CD4-positive, alpha-beta T cell treated with Interleukin-17A for 4 hours (primary cell): ENCODE measurements at places on chromosomes 12 and 14.

DNA sequence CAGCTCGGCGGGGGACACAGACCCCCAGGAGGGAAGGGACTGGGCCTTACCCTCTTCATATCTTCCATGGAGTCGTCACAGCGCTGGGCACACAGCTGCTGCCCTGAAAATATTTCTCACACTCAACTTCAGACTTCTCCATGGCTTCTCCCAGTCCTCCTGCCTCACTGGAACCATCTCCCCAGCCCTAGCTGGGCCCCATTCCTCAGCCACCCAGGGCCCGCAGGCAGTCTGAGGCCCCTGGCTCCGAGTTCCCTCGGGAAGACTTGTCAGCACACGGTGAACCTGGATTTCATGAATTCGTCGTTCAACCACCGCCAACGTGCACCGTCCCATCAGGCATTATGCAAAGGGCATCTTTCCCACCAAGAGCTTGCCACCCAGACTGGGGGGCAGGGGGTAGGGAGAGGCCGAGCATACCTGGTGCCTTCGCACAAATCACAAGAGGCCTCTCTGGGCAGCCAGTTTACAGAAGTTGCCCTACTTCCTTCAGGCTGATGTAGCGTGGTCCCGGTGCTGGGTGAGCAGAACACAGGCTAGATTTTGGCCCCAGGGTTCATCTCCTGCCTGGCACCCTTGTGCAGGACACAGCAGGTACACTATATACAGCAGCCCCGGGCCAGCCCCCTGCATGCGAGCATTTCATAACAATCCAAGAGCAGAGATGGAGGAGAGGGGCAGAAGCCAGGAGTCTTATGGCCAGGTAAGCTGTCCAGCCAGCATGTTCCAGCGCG lies 44.2 kb downstream of the LTBP2 start:
- no peak for DNase-seq

- no peak for DNase-seq
Measured at GRCh38 chr12:57737467-57738460, 778 bp downstream of the AGAP2 start.

DNA sequence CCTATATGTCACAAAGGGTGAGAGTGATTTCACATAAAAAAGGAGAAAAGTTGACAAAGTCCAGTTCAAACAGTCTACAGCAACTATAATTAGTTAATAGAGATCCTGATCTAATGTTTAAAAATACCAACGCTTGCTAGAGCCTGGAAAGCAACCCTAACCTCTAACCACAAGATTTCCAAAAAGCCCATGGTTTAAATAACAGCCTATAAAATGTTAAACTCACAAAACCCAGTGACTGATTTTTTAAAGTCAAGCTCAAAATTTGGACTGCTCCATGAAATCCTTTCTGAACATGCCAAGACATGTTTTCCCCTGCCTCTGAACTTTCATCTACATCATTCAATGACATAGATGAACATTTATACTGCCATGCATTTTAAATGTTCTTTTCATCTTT lies 81.6 kb downstream of the PLEKHG7 start:
- no peak for DNase-seq

DNA sequence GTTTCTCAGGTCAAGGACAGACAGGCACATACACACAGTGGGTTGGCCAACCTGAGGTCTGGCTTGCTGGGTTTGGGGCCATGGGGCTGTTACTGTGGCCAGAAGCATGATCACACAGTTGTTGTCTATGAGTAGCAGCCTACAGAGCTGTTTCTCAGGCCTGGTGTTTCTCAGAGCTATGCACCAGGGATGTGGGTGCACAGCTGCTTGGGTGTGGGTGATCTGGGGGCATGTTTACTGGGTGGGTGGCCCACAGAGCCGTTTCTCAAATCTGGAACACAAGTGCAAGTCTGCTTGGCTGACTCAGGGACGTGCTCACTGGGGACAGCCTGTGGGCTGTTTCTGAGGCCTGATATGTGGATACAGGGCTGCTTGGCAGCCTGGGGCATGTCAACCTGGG lies 23.1 kb upstream of the PALS1 start:
- DNase-seq, result no peak

- DNase-seq, result peak; percentile 46
Measured at GRCh38 chr12:122527478-122527944, 462 bp downstream of the KNTC1 start.

DNA sequence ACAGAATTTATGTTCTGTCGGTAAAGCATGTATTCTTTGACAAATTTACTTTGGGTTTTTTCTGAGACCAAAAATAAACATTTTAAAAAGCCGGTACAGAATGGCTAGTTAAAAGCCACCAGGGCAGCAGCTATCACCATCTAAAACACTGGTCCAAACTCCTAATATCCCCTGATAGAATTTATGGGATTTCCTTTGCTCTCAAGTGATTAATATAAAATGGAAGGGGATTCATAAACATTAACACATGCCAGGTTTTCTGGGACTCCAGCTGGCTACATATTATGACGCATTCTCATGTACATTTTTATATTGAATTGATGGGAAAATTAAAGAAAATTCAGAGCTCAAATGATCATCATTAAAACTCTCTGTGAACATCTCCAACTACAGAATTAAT lies 640.8 kb downstream of the C12orf50 start:
- no peak for DNase-seq

GRCh38 chr12:39613525-39613924 lies 6.1 kb downstream of the ABCD2 start:
- no peak for DNase-seq

GRCh38 chr14:63652406-63652805 lies 10.7 kb upstream of the WDR89 start:
- no peak for DNase-seq

DNA sequence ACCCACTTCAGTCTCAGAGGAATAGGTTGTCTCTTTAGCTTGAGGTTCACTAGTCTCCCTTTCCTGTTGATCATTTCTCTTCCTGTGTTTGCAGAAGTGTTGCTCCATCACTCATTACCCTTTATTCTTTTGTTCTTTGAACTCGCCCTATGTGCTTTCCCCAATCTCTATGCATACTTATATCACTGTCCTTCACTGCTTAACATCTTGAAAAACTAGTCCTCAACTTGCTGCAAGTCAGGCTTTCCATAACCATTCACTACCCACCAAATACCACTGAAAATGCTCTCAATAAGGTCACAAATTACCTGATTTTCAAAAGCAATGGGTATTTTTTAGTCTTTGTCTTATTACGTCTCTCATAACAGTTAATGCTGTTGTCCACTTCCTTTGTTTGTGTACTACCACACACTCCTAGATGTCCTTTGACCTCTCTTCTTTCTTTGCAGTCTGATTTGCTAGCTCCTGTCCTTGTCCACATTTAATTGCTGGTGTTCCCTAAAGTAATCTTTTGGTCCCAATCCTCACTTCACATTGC lies 80.8 kb downstream of the RIC8B start:
- no peak for DNase-seq

GRCh38 chr14:104111301-104112112 lies 26.0 kb downstream of the ASPG start:
- DNase-seq, result no peak

- no peak for DNase-seq
Measured at GRCh38 chr12:96260231-96260630, 66.1 kb downstream of the ELK3 start.

DNA sequence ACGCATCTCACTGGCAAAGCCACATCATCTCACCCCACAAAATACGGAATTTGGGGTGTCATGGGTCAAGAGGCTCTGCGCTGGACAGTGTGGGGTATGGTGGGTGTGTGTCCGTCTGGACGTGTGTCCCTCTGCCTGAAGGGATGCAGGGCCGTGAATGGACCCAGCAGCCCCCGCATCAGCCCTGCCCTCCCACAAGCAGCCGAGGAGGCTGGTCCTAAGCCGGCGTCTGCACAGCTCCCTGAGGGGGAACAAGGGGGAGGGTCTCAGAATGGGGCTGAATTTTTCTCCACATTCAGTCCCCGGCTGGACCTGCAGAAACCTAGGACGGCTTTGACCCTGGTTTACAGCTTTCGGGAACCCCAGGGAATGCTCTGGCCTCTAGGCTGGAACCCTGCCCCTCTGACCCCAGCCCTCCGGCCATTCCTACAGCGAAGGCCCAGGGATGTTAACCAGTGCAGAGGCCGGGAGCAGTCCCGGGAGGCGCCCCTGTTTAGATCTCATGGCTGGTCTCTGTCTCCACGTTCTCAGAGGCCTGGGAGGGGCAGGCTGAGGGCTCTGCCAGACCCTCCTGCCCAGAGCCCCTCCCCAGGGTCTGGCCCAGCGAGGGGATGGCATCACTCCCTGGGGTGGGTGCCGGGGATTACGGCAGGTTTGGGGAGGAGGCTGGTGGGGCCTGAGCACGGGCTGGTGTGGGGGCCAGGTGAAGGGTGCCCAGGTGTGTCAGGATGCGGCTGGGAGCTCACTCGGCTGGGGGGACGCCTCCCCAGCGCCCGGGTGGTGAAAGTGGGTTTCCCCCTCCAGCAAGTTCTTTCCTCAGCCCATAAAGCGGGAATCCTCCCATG lies 156.5 kb upstream of the C14orf180 start:
- DNase-seq, result no peak

GRCh38 chr14:96320605-96321004 lies 42.5 kb downstream of the ATG2B start:
- no peak for DNase-seq

GRCh38 chr12:58148405-58148804 lies 207.0 kb downstream of the ATP23 start:
- no peak for DNase-seq

GRCh38 chr14:84217066-84217465 lies 1312.9 kb upstream of the FLRT2 start:
- no peak for DNase-seq

DNA sequence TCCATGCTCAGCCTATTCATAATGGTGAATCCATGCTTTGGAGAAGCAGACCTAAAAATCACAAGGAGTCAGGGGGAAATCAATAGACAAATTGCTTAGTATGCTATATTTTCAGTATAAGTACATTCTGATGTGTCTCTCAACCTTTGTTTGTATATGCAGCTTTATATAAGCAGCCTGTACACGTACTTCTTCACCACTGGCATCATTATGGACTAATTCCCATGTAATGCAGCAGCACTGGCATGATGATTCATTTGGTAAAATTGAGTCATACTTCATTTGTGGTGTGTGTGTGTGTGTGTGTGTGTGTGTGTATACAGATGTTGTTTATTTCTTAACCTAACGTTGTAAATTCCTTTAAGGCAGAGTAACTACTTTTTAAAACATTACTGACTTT lies 10.9 kb downstream of the DCP1B start:
- peak; percentile 8 for DNase-seq

DNA sequence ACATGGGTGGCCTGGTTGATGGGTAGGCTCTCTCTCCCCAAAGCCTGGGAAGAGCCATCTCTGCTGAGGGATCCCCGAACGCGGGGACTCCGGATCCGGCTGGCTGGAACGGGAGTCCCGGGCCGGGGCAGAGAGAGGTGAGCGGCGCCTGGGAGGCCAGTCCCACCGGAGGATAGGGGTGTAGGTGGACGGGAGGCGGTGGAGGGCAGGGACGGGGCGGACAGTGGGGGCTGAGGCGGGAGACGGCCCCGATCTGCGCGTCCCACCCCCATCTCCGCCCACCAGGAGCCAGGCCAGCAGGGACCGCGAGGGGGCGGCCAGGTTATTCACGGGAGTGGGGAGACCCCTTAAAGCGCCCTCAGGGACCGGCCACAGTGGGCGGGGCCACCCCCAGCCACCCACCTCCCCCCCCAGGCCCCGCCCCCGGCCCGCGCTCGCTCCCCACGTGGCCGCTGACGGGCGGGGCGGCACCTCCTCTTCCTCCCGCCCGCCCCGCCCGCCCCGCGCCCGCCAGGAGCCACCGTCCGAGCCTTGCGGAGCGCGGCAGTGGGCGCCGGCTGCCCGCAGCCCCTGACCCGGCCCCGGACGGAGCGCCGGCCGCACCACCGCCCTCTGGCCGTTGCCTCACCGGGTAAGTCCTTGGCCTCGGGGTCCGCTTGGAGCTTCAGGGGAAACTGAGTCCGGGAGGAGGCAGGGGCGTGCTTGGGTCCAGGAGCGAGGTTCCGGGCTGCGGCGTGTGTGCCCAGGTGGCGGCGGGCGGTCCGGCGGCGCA lies at the start of gene INF2:
TSS of gene INF2 (plus strand) at position 510 of the 772 bp plus-strand sequence. CDS start 11,748 bp downstream, outside the sequence.
- DNase-seq, result peak; percentile 76

GRCh38 chr14:100275214-100275613 lies 31.0 kb downstream of the SLC25A29 start:
- DNase-seq, result no peak

- DNase-seq, result no peak
Measured at GRCh38 chr14:50530358-50530757, 2.0 kb downstream of the MAP4K5 start.

DNA sequence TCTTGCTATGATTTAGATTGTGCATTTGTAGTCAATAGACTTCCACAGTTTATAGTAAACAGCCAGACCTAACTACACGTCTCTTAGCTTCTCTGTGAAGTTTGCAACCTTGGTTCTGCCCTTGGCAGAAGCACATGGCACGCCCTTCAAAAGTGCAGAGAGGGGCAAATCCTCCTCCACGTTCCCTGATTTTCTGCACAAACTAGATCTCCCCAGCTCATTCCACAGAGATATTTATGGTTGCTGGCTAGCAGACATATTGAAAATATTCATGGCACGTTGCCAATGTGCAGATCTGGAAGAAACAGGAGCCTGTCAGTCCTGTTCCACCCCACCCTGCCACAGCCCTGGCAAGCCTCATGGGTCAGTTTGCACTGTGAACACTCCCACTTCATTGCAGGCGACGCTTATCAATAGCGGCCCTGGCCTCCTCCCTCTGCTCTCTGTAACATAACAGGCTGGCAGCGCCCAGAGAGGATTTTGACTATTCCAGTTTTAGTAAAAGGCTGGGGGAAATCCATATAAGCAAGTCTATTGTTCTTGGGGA lies 6.5 kb upstream of the LGALS3 start:
- DNase-seq, result no peak

- DNase-seq, result no peak
Measured at GRCh38 chr12:81617915-81618314, 141.2 kb downstream of the PPFIA2 start.

- DNase-seq, result no peak
Measured at GRCh38 chr14:72619111-72619571, 274.8 kb downstream of the DPF3 start.

- DNase-seq, result no peak
Measured at GRCh38 chr14:74141703-74142102, 56.9 kb downstream of the LIN52 start.

- DNase-seq, result no peak
Measured at GRCh38 chr14:92685784-92686355, 62.6 kb downstream of the LGMN start.

GRCh38 chr14:68363466-68363842 lies 429.4 kb downstream of the ZFP36L1 start:
- no peak for DNase-seq

DNA sequence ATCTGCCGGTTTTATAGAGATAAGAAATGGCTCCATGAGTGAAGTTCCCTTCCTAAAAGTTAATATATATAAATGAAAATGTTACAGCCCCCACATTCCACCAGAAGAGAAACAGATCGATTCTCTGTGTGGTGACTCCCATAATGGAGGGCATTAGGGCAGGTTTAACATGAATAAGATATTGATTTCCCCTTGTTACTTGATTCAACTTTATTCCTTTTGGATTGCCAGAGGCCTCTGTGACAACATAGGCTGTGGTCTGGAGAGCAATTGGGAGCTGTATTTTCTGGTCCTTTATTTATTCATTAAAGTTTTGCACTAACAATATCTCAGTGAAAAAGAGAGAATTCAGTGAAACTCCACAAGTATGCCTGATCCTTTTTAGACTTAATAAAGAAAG lies 125.2 kb upstream of the CCDC196 start:
- DNase-seq, result no peak

GRCh38 chr12:109946505-109946904 lies 46.4 kb downstream of the TCHP start:
- DNase-seq, result peak; percentile 44

- DNase-seq, result no peak
Measured at GRCh38 chr14:45254771-45255170, 1.8 kb upstream of the MIS18BP1 start.

GRCh38 chr12:80763874-80764273 lies 47.2 kb downstream of the MYF5 start:
- no peak for DNase-seq

GRCh38 chr12:57908511-57908910 lies 32.9 kb upstream of the ATP23 start:
- no peak for DNase-seq
